ENCODE measurements at places on chromosomes 11 and 22.

- no peak for DNase-seq
Observed at GRCh38 chr22:27151407-27151806, 494.0 kb downstream of the MIAT start.

GRCh38 chr11:299951-300735 lies 817 bp upstream of the IFITM5 start:
- DNase-seq = no peak

DNA sequence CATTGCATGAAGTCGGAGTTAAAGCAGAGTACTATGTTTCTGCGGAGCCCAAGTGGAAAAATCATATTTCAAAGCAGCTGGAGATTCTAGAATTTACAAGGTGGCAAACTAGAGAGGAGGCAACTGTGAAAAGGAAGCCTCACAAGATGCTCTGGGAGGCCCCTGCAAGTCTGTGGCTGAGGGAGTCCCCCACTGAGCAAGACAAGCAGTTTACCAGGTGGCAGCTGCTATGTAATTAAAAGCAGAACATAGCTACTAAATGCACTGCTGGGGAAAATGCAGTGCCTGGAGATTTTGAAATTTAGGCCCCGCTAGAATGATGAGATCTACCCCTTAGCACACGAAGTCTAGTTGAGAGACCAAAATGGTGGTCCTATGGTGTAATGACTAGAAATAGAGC lies 728.0 kb downstream of the OPCML start:
- no peak for DNase-seq

- DNase-seq = no peak
Observed at GRCh38 chr11:16846305-16846704, 107.9 kb downstream of the C11orf58 start.

DNA sequence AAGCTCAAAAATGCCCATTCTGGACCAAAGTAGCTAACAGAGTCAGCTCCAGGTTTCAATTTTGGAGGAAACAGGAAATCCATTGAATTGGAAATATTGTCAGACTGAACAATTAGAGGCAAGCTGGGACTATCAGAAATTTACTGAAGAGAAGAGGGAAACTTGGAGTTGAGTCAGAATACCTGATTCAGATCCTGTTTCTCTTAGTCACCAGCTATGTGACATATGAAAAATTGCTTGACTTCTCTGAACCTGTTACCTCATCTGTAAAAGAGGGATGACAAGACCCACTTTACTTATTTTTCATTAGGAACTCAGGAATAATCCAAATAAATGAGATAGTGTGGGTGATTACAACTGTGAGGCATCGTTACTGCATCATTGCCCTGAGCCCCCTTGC lies 148.9 kb upstream of the CADM1 start:
- DNase-seq = no peak

- DNase-seq = no peak
Observed at GRCh38 chr11:102384419-102385079, 37.5 kb downstream of the BIRC2 start.

- DNase-seq = no peak
Observed at GRCh38 chr11:18748766-18749365, 22.9 kb upstream of the IGSF22 start.

Data from colonic mucosa (tissue), 4 donors.